GM23248 (cell line): ENCODE measurements at places on chromosomes 16 and 17. TPM values are rescaled to one million over a fixed set of nuclear protein-coding genes. Genes with fewer than 3 reads are reported as not detected.

GRCh38 chr16:66382966-66383299 is 16.4 kb downstream of the CDH5 start:
- no peak overlapping the region for H3K27ac ChIP-seq
- DNase-seq, result peak; percentile 58
- H3K36me3 ChIP-seq, result no peaks in the 10 kb centered on the region
- H3K4me3 ChIP-seq, result no peak overlapping the region
- peaks cover 10% of the 10 kb centered on the region; the same call in 1 of the 2 replicates for H3K4me1 ChIP-seq

GRCh38 chr17:58112970-58113631 is 29.9 kb downstream of the DYNLL2 start:
- H3K27me3 ChIP-seq, result no peaks in the 10 kb centered on the region
- DNase-seq, result peak; percentile 73
- H3K4me3 ChIP-seq, result no peak overlapping the region
- H3K4me1 ChIP-seq, result no peaks in the 10 kb centered on the region
- no peak overlapping the region for H3K27ac ChIP-seq

Gene ZFHX3
- 2.7 and 3.9 TPM in 2 replicates for total RNA-seq

Gene KRT40
- total RNA-seq, result not detected in 2 replicates
